ENCODE measurements at places on chromosomes 1 and 21. TPM values are rescaled to one million over a fixed set of nuclear protein-coding genes. Genes with fewer than 3 reads are reported as not detected.

- DNase-seq = no peak
- H3K4me1 ChIP-seq = no peaks in the 10 kb centered on the region
- no peaks in the 10 kb centered on the region for H3K27me3 ChIP-seq
- no peaks in the 10 kb centered on the region for H3K36me3 ChIP-seq
- no peak overlapping the region for H3K27ac ChIP-seq
Observed at GRCh38 chr1:104105465-104105864, 355.8 kb downstream of the AMY1C start.

DNA sequence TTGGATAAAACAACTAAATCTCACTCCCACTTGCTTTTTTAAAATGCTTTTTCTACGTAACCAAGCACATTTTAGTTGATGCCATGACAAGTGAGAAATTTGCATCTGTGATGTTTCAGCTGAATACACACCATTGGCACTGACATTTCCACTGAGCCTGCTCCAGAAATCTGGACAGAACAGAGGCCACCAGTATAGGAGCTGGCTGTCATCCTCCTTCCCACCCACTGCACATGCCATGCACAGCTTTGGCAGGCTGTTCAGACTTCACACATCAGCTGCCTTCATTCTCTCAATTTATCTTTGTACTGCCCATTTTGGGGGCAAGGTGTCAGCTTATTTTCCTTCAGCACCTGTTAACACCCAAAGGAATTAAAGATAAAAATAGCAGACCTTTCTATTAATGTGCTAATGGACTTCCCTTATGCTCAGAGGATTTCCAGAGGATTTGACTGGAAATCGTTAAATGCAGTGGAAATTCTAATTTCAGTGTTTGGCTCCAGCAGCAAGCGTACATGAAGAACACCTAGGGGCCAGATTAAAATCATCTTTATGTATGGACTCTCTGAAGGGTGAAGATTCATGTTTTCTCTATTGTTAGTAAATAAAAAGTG, 12.9 kb upstream of the PODN start:
- H3K36me3 ChIP-seq = no peaks in the 10 kb centered on the region
- no peak for DNase-seq
- no peaks in the 10 kb centered on the region for H3K27me3 ChIP-seq
- no peak overlapping the region for H3K4me3 ChIP-seq

DNA sequence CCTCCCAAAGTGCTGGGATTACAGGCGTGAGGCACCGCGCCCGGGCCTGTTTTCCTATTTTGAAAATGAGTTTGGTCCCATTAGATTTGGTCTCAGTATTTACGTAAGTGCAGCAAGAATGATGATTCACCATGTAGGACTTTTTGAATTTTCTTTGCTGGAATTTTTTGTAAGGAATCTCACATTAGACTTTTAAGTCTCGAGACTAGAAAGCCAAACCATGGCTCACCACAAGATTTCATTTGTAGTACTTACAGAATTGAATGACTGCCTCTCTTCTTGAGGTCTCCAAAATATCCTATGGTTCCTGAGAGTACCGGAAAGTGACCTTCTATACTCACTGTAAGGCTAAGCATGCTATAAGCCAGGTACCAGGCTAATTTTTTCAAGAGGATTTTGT, 325 bp downstream of the OR14A2 start:
- no peaks in the 10 kb centered on the region for H3K4me1 ChIP-seq
- H3K36me3 ChIP-seq = no peaks in the 10 kb centered on the region
- H3K4me3 ChIP-seq = no peak overlapping the region
- no peaks in the 10 kb centered on the region for H3K27me3 ChIP-seq

- H3K36me3 ChIP-seq = no peaks in the 10 kb centered on the region
- peak overlapping the region; percentile 81 for H3K27ac ChIP-seq
- H3K4me1 ChIP-seq = no peaks in the 10 kb centered on the region
- no peak overlapping the region for H3K4me3 ChIP-seq
Observed at GRCh38 chr1:94792473-94793295, 27.5 kb upstream of the SLC44A3 start.

DNA sequence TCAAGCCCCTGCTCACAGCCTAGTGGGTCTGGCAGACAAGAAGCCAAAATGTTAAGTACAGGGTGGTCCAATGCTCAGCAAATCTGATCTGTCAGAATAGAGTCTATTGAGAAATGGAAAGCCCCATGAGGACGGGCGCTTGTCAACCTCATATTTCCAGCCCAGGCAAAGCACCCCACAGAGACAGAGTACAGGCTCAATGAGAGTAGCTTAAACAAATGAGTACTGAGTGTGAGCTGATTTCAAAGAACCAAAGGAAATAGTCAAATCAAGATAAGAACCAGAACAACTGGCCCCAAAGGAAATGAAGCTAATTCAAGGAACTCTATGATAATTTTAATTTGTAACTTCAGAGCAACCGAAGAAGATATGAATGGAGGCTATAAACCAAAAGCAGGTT, 44.6 kb upstream of the SLC30A1 start:
- no peak overlapping the region for H3K27ac ChIP-seq
- DNase-seq = no peak
- no peaks in the 10 kb centered on the region for H3K27me3 ChIP-seq

GRCh38 chr1:162169031-162169790, 99.7 kb downstream of the NOS1AP start:
- no peak overlapping the region for H3K4me3 ChIP-seq

- H3K27ac ChIP-seq = no peak overlapping the region
- no peaks in the 10 kb centered on the region for H3K27me3 ChIP-seq
- no peak for DNase-seq
- H3K4me3 ChIP-seq = no peak overlapping the region
Observed at GRCh38 chr1:170560681-170561285, 28.8 kb downstream of the GORAB start.

DNA sequence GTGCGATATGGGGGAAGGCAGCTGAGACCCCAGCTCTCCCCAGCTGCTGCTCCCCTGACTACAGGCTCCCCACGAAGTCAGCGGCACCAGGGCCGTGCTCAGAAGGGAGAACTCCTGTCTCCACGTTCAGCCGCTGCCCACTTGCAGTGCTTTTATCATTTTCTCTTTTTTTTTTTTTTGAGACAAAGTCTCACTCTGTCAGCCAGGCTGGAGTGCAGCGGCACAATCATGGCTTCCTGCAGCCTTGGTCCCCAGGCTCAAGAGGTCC, 933 bp upstream of the FTCD start:
- H3K27me3 ChIP-seq = peaks cover 11% of the 10 kb centered on the region
- H3K27ac ChIP-seq = no peak overlapping the region
- DNase-seq = no peak
- H3K4me3 ChIP-seq = no peak overlapping the region

- no peak overlapping the region for H3K4me3 ChIP-seq
- no peak overlapping the region for H3K27ac ChIP-seq
- H3K27me3 ChIP-seq = no peaks in the 10 kb centered on the region
- no peak for DNase-seq
- no peaks in the 10 kb centered on the region for H3K4me1 ChIP-seq
- H3K36me3 ChIP-seq = no peaks in the 10 kb centered on the region
Observed at GRCh38 chr1:43729816-43730463, 22.6 kb downstream of the ST3GAL3 start.

DNA sequence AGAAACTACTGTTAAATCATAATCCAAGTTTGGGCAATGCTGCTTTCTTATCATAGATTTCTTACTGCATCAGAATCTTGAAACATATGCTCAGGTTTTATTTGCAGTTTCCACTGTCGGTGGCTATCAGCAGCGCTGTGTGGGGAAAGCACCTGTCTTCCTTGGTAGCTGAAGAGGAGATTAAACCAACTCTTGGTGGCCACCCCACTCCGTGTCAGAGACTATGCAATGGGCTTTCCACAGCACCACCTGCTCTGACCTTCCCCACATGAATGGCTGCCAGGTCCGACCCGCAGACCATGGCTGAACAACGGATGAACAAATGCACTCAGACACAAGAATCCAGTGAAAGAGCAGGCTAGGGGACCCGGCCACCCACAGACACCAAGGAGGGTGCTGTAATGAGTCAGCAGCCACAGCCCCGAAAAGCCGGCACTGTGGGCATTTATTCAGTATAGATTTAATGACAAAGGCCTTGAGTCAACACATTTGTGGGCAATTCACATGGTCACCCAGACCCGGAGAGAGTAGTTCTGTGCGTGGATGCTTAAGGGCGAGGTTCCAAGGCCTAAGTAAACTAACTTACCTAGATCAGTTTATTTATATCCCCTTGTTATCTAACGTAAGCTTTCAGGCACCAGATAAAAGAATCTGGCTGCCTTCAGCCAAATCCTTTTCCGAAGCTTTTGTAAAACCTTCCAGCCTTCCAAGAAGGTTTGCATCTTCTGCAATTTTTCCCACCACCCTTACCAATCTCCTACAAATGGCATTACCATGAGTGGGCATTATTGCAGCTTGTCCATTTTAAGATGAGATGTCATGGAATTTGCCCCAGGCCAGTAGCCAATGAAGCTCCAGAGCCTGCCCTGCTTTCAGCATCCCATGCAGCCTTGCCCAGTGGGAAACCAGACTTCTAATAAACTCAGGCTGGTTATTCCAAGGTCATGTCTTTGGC, 82.7 kb downstream of the HLCS start:
- H3K27me3 ChIP-seq = no peaks in the 10 kb centered on the region
- no peak for DNase-seq
- H3K4me1 ChIP-seq = no peaks in the 10 kb centered on the region
- no peaks in the 10 kb centered on the region for H3K36me3 ChIP-seq

DNA sequence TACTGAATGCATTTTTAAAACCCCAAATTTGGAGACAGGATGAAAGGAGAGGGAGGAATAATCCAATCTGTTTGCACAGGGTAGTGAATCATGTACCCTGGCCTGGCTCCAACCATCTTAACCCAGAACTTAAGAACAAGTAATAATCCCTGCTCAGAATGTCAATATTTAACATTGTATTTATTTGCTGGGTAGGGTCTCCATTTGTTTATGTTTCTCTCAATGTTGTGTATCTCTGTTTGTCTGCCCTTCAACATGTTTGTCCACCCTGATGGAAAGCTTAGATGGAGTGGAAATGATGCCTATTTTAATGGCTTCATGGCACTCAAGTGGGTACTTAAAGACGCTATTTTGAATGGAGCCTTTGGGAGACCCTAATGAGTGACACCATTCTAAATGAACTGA, 54.4 kb upstream of the CDC42BPA start:
- H3K27me3 ChIP-seq = no peaks in the 10 kb centered on the region
- H3K4me3 ChIP-seq = no peak overlapping the region
- no peaks in the 10 kb centered on the region for H3K36me3 ChIP-seq
- DNase-seq = no peak
- H3K27ac ChIP-seq = no peak overlapping the region

The LIN28A gene
- not detected for total RNA-seq

The NENF gene
- 165 TPM for total RNA-seq

The ITSN1 gene
- total RNA-seq = 85.8 TPM

The RNU1-2 gene
- total RNA-seq = under 0.01 TPM

The S100A7 gene
- total RNA-seq = not detected
